Stimulated activated CD8-positive, alpha-beta memory T cell treated with anti-CD3 and anti-CD28 coated beads, Interleukin-15, amount 100 ng/mL, for 4 hours (primary cell): ENCODE measurements at places on chromosomes 2 and 18.

DNA sequence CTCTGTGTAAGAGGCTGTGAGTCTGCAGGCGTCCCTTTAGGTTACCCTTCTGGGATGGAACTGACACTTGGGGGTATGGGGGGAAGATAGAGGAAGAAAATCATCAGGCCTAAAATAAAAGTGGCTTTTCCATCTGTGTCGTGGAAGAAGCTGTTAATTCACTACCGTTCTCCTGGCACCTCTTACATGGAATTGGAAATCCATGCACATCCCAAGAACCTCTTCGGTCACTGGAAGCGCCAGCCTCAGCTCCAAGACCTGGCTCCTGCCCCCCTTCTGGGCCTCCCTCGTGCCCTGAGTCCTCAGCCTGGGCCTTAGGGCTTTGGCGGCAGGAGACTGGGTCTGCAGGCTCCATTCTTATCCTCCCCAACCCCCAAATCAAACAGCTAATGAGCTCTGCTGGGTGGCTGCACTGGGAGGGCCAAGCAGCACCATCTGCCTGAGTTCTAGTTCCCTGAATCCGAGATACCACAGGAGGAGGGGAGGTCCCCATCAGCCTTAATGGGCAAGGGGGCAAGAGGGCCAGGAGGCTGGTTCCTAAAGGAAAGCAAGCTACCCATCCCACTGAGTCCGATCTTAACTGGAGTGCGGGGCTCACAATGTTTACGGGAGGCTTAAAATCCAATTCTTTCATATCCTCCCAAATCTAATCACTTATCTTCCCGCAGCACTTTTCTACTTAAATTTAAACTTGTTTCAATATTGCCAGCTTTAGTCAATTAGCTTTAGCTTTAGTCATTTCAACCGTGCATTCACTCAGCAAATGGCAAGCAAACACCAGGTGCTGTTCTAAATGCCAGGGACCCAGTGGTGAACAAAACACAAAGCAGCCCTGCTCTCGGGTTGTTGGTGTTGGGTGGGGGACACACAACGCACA lies 52.8 kb downstream of the FAM178B start:
- DNase-seq, result no peak

GRCh38 chr18:46761059-46761769 lies 4.4 kb upstream of the ST8SIA5 start:
- DNase-seq, result no peak

DNA sequence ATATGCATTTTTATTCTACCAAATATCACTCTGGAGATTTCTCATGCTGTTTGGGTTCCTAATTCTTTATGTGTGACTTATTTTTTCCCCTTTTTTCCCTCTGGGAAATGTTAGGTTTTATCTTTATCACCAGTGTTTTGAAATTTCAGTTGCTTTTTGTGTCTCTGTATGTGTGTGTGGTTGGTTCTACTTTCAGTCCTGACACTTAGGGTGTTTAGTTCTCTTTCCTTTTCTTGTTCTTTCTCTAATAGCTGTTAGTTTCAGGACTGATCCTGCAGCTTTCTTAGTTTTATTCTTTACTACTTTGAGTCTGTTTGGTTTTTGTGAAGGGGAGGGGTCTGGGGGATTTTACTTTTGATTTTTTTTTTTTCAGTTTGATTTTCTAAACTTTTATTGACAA lies 23.1 kb downstream of the PPM1B start:
- DNase-seq, result no peak

- no peak for DNase-seq
Observed at GRCh38 chr2:33528441-33528950, 52.0 kb downstream of the RASGRP3 start.

DNA sequence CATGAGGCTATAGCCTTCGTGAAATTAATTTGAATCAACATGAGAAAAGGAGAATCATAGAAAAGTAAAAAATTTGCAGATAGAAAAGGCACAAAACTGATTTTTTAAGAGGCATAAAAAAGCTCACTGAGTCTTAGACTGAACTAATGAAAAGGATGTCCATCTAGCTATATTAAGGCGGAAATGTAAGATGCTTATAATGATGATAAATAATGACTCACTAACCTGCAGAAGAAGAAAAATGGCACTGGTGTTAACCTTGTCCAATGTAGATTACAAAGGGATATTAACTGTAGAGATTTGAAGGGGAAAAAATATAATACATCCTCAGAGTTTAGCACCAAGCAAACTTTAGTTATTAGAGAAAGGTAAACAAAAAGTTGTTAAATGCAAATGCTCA lies 1098.0 kb upstream of the DDX18 start:
- no peak for DNase-seq

- no peak for DNase-seq
Observed at GRCh38 chr2:203462308-203462707, 72.8 kb downstream of the RAPH1 start.

- DNase-seq, result no peak
Observed at GRCh38 chr2:235311044-235311443, 182.8 kb upstream of the AGAP1 start.

DNA sequence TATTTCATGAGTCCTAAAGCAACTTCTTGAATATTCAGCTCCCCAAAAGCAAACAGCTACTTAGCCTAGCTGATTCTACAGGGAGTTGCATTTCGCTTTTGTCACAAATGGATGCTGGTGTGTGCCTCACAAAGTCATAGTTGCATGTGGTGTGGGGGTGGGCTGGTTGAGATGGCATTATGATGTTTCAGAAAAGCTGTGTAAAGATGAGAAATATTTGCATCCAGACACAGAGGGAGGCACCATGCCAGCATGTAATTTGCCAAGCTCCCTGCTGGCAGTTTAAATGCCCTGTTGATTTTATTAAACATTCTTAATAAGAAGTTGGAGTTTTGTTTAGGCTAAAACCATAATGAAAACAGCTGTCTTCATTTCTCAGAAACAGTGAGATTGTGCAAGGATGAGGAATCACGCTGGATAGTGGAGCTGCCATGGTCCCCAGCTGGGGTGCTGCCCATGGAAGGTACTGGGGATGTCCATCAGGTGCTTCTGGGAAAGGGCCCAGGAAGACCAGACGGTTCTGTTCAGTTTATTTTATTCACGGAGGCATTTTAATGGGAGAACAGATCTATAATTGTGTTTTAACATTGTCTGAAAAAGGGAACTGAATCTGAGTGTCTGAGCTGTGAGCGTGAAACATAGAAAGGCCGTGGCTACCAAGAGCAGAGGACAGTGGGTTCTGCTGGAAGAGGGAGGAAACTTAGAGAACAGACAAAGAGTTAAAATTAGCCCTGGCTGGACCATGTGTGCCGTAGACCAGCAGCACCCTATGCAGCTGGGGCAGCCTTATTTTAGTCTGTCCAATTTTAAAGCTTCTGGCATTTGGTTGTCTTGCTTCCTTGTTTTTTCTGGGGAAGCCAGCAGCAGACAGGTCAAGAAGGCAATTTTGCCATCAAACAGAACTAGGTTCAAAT lies 177.1 kb downstream of the FAM210A start:
- no peak for DNase-seq

DNA sequence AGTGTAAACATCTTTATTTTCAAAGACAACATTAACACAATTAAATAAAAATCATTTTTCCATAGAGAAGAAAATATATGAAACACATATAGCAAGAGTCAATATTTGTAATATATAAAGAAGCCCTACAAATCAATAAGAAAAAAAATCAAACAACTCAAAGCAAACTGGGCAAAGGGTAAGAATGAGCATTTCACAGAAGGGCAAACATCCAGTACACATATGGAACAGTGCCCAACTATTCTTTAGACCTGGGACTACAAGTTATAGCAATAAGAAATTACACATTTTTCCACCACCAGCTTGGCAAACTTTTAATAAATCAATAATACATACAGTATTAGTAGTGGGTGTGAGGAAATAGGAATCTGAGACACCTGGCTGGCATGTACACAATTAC lies 324.1 kb downstream of the CYP26B1 start:
- no peak for DNase-seq

DNA sequence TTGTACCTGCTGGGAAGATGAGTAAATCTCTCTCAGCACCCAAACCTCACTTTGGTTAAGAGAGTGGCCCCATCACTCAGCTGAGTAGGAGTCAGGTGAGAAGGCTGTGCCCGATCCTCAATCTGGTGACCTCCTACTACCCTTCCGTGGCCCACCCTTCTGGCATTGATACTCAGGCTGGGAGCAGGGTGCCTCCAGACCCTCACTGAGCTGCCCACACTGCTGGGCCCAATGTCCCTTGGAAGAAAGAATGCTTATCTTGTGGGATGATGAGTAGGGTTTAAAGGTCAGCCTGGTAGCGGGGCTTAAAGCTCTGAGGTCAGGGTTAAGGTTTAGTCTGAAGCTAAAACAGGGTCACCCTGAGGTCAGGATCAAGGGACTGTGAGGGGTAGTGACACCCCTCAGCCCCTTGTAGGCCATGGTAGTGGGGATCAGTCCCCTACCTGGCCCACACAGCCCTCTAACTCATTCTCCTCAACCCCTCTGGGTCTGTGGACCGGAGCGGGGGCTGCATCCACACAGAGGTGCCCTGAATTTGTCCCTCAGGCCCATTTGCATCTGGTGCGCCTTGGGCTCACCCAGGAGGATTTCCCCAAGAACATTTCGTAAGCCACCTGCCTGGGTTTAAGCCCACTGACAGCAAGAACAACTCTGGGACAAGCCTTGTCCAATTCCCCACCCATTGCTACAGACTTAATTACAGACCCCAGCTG lies 123.8 kb downstream of the CYP26B1 start:
- no peak for DNase-seq

DNA sequence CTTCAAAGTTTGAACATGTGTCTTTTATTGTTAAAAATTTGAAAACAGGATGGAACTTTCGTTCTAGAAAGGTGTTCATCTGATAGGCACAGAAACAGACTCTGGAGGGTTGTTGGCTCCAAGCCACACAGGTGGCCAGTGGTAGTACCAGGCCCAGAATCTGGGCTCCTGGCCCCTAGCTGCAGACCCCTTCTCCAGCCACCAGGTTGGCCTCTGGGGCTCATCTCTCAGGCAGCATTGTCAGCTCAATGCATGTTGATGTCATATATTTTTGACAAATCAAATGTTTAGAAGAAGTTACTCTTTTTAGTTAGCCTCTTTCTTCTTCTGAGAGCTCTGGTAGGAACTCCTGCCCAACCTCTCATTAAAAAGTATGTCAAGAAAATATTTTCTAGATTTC lies 34.5 kb upstream of the CHRNA1 start:
- DNase-seq, result no peak

- no peak for DNase-seq
Observed at GRCh38 chr2:210086292-210086691, 83.9 kb downstream of the RPE start.

DNA sequence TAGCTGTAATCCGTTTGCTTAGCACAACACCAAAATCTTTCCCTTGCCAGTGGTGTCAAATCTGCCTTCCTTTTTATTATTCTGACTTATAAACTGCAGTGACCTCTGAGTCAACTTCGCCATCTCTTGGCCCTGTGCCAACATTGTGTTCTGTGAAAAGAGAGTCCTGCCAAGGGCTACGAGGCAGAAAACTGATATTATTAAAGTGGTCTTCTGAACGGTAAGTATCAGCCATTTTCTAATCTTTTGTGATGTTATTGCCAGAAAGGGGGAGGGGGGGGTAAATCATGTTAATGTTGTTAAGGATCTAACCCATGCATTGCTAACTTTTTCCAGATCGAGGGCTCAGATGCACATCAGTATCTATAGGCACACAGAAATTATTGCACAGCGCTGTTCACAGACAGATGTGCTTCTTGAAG lies 121.5 kb upstream of the LTBP1 start:
- no peak for DNase-seq

DNA sequence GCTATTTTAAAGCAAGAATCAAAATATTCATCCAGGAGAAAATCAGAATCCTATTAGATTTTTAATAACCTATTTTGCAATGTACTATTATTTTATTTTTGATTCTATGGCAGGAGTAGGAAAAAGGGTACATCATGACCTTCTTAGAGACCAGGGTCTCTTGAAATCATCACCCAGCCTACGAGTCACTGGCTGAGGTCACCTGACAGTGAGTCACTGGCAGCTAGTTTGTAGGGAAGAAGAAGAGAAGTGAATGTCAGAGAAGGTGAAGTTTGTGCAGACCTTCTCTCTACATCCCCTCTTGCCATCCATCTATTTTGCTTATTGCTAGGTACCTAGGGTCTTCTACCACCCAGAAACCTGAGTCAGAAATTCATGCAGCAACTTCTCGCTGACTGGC lies 144.2 kb downstream of the ALK start:
- DNase-seq, result no peak

- DNase-seq, result no peak
Observed at GRCh38 chr2:4354164-4354563, 650.8 kb downstream of the DCDC2C start.

DNA sequence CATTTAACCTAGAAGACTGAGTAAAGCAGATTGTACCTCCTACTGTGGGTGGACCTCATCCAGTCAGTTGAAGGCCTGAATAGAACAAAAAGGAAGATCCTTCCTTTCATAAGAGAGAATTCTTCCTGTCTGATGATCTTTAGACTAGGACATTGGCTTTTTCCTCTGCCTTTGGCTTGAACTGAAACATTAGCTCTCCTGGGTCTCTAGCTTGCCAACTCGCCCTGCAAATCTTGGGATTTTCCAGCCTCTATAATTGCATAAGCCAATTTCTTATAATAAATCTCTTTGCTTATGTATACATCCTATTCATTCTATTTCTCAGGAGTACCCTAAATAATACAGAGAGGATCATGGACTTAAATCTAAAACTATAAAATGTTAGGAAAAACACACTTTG lies 6.2 kb upstream of the KDSR start:
- DNase-seq, result no peak

DNA sequence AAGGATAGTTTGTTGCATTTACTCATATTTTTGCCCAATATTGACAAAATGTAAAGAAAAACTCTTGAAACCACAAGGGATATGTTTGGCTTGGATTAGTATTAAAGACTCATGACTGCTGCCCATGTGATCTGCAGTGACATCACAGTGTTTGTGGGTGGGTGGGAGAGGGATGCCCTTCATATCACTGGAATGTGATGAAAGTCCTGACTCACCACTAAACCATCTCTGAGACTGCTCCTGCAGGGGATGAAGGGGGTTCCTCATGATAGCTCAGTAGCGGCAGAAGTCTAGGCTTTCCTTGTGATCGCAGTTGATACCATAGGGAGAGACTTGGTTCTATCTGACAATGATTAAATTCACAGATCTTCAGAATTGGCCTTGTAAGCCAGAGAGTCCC lies 451.2 kb downstream of the CNTNAP5 start:
- DNase-seq, result no peak

DNA sequence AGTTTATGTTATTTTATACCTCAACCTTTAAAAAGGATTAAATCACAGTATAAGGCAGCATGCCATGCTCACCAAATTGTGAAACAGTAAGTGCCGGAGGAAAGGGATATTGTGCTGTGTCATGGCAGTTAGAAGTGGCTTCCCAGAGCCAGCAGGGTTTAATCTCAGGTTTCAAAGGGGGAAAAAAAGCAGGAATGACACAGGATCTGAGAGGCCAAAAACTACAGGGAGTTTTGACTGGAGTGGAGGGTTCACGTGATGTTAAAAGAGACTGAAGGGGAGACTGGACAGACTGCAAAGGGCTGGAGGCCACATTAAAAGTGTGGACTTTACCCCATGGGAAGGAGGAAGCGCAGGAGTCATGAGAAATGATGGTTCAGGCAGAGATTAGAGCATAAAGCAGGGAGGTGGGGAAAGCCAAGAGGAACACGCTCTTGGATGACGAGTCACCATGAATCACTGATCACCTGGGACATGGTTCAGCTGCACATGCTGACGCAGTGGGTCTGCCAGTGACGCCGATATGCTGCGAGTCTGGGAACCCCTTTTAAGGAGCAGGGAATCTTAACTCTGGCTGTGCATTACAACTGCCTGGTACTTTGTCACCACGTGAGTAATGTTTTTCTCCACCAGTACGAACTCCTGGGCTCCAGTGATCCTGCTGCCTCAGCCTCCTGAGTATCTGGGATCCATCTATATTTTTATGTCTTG lies 6.1 kb downstream of the CHMP1B start:
- DNase-seq, result no peak
